ENCODE measurements at places on chromosomes 11 and 22. TPM values are rescaled to one million over a fixed set of nuclear protein-coding genes. Genes with fewer than 3 reads are reported as not detected.

The PATE3 gene
- not detected for total RNA-seq

GRCh38 chr11:13183094-13183825 is 94.3 kb upstream of the BMAL1 start:
- no peak for DNase-seq

DNA sequence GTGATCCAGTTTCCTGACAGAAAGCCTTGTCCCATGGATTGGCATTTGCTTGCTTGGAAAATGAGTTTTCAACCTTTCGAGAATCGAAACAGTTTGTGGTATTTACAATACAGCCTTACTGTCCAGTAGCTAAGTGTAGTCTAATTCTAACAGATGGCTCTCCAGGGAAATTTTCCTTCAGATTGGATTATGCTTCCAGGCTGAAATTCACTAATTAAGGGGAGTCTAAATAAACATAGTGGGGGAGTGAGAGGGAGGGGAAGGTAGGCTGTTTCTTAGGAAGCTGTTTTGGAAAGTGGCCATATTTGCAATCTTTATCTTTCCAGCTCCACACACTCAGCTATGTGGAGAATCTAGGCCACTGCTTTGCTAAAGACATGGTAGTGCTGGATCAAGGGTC is 81.3 kb downstream of the SYT9 start:
- no peak for DNase-seq

DNA sequence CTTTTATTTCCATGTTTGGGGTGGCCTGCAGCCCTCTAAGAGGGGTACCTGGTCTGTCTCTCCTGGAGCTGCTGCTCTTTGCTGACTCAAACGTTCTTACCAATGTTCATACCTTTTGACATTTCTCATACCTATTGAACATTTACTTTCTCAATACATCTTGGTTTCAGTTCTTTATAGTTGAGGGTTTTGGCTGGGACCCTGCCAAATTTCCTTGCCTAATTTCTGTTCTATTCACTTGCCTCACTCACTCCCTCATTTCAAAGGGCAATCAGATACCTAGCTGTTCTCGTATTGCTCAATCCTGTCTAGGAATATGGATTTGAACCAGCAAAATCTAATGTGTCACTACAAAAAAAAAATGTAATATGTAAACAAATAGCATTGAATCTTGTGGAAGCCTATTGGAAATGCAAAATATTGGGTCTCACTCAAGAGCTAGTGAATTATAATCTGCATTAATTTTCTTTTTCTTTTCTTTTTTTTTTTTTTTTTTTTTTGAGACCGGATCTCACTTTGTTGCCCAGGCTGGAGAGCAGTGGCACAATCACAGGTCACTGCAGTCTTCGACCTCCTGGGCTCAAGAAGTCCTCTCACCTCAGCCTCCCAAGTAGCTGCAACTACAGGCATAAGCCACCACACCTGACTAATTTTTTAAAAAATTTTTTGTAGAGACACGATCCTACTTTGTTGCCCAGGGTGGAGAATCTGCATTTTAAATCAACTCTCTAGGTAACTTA is 7.5 kb downstream of the OR6M1 start:
- no peak for DNase-seq

The PATE4 gene
- not detected for total RNA-seq

DNA sequence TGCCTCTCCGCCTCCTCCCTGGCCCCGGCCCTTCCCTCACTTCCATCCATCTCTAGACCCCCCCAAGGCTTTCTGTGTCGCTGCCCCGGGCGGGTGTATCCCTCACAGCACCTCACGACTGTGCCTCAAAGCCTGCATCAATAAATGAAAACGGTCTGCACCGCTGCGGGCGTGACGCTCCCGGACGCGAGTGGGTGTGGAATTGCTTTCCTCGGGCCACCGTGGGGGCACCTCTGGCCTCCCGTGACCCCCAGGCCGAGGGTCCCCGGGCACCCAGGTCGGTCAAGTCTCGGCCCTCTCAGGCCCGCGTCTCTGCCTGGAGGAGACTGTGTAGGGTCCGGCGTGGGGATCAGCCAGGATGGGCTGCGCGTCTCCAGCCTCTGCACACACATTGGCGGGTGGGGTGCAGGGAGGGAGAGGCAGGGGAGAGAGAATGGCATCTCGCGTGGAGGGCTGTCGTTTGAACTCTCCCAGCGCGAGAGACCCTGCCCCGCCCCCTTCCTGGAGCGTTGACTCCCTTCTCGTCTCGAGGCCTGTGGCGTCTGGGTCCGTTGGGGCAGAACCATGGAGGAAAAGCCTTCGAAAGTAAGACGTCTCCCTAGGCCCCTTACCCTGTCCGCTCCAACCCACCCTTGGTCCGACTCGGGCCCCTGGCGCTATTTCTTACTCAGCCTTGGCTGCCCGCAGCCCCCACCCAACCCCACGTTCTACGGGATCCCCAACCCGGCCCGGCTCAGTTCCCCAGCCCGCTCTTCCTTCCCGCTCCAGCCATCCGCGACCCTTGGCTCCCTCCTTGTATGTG is at the start of gene CATSPERZ:
CATSPERZ (plus strand) TSS at position 512 of the 802 bp plus-strand sequence; CDS start at position 565, 53 bp downstream.
- no peak for DNase-seq

- DNase-seq = no peak
Observed at GRCh38 chr11:102240502-102240901, 76.8 kb upstream of the BIRC3 start.

- no peak for DNase-seq
Observed at GRCh38 chr11:76161261-76161961, 44.9 kb downstream of the WNT11 start.

DNA sequence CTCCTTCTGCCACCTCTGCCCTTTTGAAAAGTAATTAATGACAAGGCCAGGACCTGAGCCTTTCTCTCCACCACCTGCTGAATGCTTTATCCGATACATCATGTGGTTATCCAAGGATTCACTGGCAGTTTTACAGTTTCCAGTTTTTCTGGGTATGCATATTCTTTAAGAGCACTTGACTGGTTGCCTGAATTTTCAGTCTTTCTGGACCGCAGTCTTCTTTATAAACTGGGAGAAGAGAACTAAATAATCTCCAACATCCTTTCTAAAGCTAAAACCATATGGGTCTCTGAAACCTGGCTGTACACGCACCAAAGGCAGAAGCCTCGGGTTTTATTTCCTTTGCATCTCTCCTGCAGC is 65.1 kb downstream of the BTG4 start:
- DNase-seq = no peak

DNA sequence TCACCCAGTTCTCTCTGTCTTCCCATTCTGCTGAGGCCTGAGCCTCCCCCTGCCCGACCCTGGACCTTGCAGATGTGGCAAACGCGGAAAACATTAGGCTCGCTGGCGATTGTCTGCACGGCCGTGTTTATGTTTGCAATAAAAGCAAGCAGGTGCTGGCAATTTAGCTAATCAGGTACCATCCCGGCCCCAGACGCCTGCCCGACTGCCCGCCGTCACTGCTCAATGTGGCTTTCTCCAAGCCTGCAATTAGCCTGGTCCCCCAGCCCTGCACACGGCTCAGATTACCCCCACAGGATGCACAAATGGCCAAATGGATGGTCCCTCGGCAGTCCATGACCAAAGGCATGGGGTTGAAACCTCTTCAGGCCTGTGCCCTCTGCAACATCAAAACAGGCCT is 259.7 kb downstream of the MN1 start:
- DNase-seq = no peak
